ENCODE measurements at places on chromosomes 11 and 22.

DNA sequence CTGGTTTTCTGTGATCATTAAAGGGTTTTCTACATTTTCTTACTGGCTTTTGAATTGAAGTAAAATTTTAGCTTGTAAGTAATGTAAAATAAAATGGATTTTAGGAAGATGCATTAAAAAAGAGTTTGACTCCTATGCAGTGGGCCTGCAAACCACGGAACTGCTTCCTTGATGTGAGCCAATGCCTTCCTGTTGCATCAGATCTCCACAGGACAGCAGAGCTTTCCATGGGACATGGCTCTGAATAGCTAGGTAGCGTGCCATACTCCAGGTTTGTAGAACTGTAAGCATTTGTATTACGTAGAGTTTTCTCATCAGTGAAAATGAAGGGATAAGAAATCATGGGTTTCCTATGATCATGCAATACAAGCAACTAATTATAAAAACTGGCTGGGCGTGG lies 133.4 kb downstream of the SWAP70 start:
- no peaks in the 10 kb centered on the region for H3K27me3 ChIP-seq
- no peak for DNase-seq
- H3K4me3 ChIP-seq: no peak overlapping the region
- peaks cover 2% of the 10 kb centered on the region for H3K4me1 ChIP-seq
- no peak overlapping the region for H3K27ac ChIP-seq
- H3K36me3 ChIP-seq: no peaks in the 10 kb centered on the region

DNA sequence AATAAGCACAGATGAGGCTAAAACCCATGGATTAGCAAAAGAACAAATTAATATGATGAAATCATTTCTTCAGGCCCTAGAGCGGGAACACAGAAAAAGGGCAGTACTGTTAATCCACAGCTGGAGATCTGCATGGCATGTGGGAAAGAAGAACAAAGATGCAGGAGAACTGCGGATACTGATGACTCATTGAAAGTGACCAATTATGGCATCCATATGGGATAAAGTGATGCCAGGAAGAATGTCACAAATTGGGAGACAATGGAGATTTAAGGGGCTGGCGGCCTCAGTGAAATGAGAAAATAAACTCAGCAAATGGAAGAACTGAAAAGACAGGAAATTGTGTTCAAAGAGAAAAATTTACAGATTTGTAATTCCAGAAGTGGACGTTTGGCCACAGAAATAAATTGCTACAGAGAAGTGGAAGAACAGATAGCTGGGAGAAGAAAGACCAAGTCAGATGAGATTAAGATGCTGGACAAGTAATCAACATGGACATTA lies 39.4 kb downstream of the SIK3 start:
- no peak overlapping the region for H3K27ac ChIP-seq
- no peak overlapping the region for H3K4me3 ChIP-seq
- H3K27me3 ChIP-seq: no peaks in the 10 kb centered on the region
- H3K36me3 ChIP-seq: no peaks in the 10 kb centered on the region

- H3K36me3 ChIP-seq: peaks cover 13% of the 10 kb centered on the region
- H3K27ac ChIP-seq: no peak overlapping the region
- DNase-seq: no peak
- no peak overlapping the region for H3K4me3 ChIP-seq
Observed at GRCh38 chr11:102121329-102121728, 11.1 kb downstream of the YAP1 start.

DNA sequence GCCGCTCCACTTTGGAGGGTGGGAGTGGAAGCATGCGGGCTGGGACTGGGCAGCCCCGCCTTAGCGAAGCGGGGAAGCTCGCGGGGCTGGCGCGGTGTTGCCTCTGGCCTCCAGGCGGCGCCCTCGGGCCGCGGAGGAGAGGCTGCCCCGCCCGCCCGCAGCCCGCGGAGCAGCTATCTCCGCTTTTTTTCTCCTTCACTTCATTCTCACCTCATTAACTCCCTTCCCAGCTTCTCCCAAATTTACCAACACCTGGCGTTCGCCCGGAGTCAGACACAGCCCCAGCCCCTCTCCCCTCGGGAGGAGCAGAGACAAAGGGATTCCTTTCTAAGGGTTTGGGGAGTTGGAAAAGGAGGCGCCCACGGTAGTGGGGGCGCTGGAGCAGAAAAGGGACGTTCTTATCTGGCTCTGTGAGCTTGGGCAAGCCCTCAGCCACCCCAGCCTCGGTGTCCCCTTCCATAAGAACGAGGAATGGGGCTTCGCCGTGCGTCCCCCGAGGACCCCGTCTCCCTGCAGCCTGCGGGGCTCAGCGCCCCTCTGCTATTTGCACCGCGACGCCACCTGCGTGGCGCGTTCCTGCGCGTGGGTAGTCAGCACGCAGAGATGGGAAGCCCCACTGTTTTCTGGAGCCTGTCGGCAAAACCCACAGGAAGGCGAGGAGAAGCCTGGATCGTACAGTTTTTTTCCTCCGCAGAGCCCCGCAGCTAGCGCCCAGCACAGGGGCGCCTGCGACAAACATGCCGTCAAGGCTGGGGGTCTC lies 1.5 kb upstream of the WNT11 start:
- peak overlapping the region; percentile 52 for H3K4me3 ChIP-seq
- H3K27me3 ChIP-seq: peaks cover 92% of the 10 kb centered on the region
- peaks cover 7% of the 10 kb centered on the region for H3K4me1 ChIP-seq
- no peak for DNase-seq

- H3K27me3 ChIP-seq: no peaks in the 10 kb centered on the region
- DNase-seq: no peak
- H3K36me3 ChIP-seq: no peaks in the 10 kb centered on the region
- no peak overlapping the region for H3K27ac ChIP-seq
Observed at GRCh38 chr11:58734681-58735490, 3.1 kb upstream of the GLYAT start.

DNA sequence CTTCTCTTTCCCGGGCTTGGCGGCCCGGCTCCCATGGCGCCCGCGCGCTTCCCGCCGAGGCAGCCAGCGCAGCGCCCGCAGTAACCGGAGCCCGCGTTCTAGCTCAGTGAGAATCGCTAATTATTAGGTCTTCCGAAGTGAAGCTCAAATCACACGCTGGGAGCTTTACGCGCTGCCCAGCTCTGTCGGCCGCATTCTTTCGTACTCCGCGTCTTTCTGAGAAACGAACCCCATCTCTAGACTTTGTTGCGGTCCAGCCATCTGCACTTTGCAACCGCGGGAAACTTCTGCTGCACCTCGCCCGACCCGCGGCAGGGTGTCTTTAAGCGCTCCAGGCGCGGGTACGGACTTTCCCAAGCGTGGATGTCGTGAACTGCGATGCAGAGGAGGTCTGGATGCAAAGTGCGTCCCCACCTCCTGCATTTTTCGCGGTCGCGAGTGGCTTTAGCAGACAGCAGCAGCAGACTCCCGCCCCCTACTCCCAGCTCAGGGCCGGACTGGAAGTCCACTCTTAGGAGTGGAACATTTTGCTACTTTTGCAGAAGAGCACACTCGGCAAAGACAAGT lies 6.0 kb upstream of the PAX6 start:
- peaks cover 3% of the 10 kb centered on the region for H3K4me1 ChIP-seq
- no peak overlapping the region for H3K4me3 ChIP-seq
- no peak overlapping the region for H3K27ac ChIP-seq
- no peak for DNase-seq

- H3K27me3 ChIP-seq: peaks cover 10% of the 10 kb centered on the region
- H3K27ac ChIP-seq: no peak overlapping the region
- H3K4me1 ChIP-seq: peaks cover 20% of the 10 kb centered on the region
- peaks cover 7% of the 10 kb centered on the region for H3K36me3 ChIP-seq
- peak; percentile 84 for DNase-seq
- H3K4me3 ChIP-seq: peak overlapping the region; percentile 75
Observed at GRCh38 chr11:67302571-67303131, 679 bp upstream of the SSH3 start.
